ENCODE measurements at places on chromosomes 13 and 19.
A peak's percentile ranks its signal among the peaks of the same experiment; 100 is the strongest.

GRCh38 chr13:88031980-88032559 lies 360.9 kb downstream of the SLITRK5 start:
- DNase-seq, result no peak

DNA sequence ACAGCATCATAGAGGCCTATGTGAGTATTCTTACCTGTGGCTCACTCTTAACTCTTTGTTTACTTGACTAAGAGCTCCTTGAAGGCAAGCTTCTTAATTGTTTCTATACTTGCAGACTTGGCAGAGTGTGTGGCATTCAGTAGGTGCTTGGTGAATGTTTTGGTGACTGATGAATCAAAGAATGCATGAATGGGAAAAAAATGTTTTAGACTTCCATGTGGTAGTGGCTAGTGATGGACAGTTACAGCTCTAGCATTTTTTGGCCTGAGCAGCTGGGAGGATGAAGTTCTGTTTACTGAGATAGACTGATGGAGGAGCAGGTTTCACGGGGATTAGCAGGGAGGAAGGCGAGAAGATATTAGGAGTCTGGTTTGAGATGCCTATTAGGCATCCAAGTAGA lies 13.6 kb downstream of the HAS1 start:
- DNase-seq, result no peak

- no peak for DNase-seq
Measured at GRCh38 chr13:78596399-78596735, 7.0 kb downstream of the POU4F1 start.

DNA sequence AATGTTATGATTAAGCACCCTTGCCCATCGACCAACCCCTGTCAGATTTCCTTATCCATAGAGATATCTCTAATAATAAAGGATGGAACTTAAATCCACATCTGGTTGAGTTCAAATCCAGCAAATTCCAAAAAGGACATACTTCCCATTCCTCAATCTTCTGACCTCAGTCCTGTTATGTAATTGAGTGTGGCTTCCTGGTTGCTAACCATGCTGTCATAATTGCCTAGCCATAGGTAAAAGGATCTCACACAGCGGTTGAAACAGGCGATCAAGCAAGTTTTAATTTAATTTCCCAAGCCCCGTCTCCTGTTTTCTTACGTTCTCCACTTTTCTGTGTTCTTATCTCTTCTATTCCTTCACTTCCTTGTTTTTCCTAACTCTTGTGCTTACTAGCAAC lies 550.3 kb downstream of the GPC6 start:
- no peak for DNase-seq

GRCh38 chr13:27770809-27771208 lies 21.5 kb upstream of the GSX1 start:
- peak; percentile 30 for DNase-seq

- no peak for DNase-seq
Measured at GRCh38 chr19:16244091-16244490, 46.4 kb downstream of the AP1M1 start.

GRCh38 chr13:99431927-99432608 lies 69.2 kb upstream of the TM9SF2 start:
- DNase-seq, result peak; percentile 28

GRCh38 chr19:35090506-35091214 lies 25.0 kb upstream of the FXYD3 start:
- peak; percentile 62 for DNase-seq

DNA sequence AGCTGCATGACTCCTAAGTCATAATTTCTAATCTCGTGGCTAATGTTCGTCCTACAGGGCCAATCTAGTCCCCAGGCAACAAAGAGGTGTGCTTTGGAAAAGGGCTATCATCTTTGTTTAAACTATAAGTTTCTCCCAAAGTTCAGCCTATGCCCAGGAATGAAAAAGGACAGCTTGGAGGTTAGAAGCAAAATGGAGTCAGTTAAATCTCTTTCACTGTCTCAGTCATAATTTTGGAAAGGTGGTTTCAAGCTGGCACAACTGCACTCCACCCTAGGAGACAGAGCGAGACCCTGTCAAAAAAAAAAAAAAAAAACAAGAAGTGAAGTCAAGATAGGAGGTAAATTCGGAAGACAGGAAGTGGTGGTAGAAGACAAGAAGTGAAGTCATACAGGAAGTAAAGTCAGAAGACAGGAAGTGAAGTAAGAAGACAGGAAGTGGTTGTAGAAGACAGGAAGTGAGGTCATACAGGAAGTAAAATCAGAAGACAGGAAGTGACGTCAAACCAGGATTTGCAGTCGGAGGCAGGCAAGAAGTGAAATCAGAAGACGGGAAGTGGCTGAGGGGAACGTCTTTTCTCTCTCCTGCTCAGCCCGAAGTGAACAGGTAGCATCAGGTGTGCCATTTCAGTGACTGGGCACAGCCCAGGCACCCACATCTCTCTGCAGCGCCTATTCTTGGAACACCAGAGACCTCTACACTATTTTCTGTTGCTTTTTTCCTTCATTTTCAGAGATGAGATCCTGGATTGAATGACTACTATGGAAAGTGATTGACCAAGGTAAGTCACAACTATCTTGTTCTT lies 32.2 kb downstream of the GP6 start:
- DNase-seq, result peak; percentile 91

DNA sequence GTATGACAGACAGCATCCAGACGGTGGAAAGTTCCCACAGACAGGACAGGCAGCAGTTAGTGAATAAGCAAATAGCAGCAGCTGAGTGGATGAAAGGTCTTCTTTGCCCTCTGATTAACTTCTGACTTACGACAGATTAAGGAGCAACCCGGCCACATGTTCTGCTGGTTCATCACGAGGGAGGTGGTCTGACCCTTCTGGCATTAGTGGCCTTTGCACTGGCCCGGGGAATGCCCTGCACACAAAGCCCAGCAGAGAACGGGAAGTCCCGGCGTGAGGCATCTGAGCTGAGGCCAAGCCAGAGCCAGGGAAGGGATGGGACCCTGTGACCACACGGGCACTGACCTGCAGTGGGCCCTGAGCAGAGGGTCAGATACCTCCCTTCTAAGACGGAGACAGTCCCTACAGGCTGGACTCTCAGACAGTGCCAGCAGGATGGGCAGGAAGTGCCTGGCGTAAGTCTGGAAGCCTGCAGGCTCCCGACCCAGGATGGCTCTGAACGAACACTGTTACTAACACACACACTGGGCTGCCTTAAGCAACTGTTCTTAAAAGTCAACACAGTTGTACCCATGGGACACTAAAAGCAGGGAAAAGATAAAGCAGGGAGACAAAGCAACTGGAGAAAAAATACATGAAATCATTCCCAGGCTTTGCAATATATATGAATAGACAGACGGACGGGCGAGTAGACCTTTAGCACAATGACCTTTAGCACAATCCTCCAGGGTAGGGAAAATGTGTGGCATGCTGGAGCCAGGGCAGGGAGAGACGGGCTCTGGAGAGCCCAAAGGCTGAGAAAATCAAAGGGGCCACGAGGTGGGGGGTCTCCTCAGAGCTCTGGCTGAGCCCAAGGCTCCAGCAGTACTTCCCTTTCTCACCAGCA lies 6.3 kb downstream of the C19orf12 start:
- no peak for DNase-seq

DNA sequence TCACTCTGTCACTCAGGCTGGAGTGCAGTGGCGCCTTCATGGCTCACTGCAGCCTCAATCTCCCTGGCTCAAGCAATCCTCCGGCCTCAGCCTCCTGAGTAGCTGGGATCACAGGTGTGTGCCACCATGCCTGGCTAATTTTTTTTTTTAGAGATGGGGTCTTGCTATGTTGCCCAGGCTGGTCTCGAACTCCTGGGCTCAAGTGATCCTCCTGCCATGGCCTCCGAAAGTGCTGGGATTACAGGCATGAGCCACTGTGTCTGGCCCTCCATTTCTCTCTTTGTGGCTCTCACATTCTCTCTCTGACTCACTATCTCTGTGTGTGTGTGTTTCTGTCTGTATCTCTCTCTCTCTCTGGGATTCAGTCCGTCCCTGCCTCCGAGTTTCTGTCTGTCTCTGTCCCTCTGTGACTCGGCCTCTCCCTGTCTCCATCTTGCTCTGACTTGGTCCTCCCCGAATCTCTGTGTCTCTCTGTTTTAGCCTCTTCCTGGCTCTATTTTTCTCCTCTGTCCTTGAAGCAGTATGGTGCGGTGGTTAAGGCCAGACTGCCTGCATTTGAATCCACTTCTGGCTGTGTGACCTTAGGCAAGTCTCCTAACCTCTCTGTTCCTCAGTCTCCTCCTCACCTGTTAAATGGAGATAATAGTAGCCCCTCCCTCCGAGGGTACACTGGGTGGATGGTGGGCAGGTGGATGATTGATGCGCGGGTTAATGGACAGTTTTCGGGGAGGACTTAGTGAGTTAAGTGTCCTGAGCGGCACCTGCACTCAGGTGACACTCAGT lies 11.0 kb downstream of the MEIS3 start:
- no peak for DNase-seq

DNA sequence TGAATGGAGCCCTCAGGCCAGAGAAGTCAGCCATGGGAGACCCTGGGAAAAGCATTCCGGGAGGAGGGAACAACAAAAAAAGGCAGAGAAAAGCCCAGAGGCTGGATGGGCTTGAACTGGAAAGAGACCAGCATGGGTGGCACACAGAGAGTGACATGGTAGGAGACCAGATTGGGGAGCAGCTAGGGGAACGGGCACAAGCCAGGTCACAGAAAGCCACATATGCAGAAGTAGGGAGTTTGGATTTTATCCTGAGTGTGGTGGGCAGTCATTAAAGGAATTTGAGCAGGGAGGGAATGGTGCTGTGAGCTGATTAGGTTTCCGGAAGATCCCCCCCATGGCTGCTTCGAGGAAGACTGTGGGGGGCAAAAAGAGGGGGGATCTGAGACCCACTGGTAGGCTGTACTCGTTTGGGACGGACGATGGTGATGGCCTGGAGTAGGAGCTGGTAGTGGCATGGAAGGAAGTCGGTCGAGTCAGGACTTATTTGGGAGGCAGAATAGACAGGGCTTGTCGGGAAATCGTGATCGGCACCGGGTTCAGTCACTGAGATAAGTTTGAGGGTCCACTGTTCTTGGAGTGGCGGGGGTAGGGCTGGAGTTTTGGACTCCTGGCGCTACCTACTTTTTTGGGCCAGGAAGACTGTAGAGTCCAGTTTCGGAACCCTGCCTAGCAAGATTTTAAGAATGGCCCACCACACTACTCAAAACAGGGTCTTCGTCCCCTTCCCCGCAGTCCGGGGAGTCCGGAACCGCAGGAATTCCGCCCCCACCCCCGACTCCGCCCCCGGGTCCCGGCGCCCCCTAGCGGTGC lies 949 bp downstream of the SERTAD1 start:
- no peak for DNase-seq

DNA sequence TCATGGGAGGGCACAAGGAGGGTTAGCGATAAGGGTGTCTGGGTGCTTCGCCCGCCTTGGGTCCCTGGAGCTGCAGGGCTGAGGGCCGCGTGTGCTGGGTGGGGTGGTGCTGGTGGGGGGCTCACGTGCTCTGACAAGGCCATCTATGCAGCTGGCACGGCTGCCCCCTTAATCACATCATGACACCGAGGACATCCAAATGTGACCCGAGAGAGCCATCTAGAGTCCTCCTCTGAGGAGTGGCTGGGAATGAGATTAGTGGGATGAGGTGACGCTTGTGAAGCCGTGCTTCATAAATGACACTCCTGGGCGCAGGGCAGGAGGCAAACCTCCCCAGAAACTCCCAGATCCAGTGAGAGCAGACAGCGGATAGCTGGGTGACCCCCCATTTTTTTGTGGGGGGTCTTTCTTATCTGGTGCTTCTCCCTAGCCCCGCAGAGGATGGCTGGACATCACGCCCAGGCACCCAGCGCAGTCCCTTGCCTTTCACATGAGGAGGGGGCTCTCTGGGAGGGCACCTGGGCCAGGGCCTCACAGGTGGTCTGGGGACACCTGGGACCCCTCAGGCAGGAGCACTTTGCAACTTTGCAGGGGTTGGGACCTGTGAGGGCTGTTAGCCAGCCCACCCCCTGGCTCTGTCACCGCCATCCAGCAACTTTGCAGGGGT lies 6.6 kb downstream of the FZR1 start:
- DNase-seq, result no peak
